AG10803 (cell line): ENCODE measurements at places on chromosomes 13 and 19.

- no peak for DNase-seq
Observed at GRCh38 chr13:78177306-78177705, 258.7 kb upstream of the EDNRB start.

GRCh38 chr19:8036434-8037099 is 16.0 kb upstream of the CCL25 start:
- DNase-seq, result no peak

- peak; percentile 26 for DNase-seq
Observed at GRCh38 chr19:18562086-18562485, 4.4 kb downstream of the KXD1 start.

DNA sequence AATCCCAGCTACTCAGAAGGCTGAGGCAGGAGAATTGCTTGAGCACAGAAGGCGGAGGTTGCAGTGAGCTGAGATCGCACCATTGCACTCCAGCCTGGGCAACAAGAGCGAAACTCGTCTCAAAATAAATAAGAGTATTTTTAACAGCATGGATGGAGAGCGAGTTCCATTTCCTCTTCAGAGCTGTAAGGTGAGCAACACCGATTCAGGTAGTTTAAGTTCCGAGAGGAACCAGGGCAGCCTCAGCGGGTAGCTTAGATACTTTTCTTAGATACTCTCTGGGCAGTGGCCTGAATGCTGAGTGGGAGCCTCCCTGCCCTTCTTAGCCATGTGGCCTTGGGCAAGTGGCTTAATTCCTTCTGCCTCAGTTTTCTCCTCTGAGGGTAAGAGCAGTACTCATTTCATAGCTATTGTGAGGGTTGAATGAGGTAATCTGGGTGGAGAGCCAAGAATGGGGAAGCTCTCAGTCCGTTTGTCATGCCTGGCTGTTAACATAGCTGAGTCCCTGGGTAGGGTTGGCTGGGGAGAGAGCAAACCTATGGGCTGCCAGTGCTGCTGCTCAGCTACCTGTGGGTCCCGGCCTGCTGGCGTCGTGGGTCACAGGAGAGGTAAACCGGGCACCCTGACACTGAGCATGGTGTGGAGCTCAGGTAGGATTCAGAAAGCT is 4.1 kb downstream of the ATP11A start:
- DNase-seq, result peak; percentile 83

- no peak for DNase-seq
Observed at GRCh38 chr13:98240974-98241373, 63.9 kb upstream of the RNF113B start.

DNA sequence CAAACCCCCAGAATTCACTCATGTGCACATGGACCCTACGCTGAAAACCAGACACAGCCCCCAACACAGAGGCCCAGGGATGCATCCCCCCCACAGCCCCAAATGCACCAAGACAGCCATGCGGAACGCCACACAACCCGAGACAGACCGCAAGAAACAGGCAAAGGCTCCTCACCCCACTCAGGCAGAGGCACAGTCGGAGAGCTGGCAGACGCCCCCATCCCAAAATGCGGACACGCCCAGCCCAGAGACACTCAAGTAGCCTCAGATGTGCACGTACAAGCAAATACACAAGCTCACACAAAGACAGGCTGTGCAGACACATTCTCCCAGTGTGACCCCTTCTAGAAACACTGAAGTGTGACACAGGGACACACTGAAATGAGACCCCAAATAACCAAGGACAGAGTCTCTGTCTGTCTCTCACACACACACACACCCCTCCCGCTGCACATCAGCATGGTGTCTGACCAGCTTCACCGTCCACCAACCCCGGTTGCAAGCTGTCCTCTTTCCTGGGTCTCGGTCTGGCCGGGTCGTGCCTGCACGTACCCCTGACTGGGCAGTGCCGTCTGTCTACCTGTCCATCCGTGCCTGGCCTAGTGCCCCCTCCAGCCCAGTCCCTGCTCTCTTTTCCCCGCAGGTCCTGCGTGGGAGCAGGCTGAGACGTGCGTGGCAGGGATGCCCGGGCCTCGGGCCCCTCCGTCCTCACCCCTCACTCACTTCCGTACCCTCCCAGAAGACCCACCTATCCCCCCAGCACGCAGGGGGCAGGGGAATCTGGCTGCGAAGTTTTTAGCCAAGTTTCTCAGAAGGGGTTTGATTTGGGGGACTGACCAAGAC is 16.1 kb downstream of the ERFL start:
- DNase-seq, result no peak

DNA sequence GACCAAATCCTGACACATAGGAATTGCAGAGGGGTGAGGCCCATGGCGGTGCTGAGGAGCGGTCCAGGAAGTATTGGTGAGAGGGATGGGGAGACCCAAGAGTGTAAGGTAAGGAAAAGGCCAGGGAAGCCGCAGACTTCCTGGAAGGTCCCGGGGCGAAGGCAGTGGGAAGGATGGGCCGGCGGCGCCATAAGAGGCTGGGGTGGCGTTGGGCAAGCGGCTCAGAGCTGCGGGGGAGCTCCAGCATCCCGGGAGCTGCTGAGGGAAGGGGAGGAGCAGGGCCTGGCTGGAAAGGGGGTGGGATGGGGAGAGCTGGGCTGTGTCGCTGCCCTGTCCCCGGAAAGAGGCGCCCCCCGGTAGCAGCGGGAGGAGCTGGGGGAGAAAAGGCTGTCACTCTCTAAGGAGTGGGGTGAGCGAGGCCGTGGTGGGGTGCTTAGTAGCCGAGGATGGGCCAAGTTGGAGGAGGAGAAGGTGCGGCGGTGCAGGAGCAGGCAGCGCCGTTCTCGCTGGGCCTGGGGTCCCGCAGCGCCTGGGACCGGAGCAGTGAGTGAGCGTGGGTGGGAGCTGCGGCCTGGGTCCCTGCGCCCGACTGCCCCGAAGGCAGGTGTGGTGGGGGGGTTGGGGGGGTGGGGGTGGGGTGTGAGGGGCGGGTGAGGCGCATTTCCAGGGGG is 30.7 kb downstream of the C1QTNF9 start:
- DNase-seq, result no peak
